ENCODE measurements at places on chromosomes 3 and 15.

GRCh38 chr3:40137591-40138295, 171.8 kb upstream of the EIF1B start:
- no peak for DNase-seq

GRCh38 chr3:152100491-152101132, 168.1 kb upstream of the MBNL1 start:
- no peak for DNase-seq

- no peak for DNase-seq
Measured at GRCh38 chr3:166171695-166172094, 334.5 kb upstream of the BCHE start.

- no peak for DNase-seq
Measured at GRCh38 chr3:170689296-170689829, 103.5 kb upstream of the SLC7A14 start.

- DNase-seq, result no peak
Measured at GRCh38 chr3:11282250-11283138, 10.3 kb downstream of the ATG7 start.

GRCh38 chr3:21779909-21780308, 28.9 kb upstream of the ZNF385D start:
- DNase-seq, result no peak

GRCh38 chr3:173044998-173045397, 96.0 kb downstream of the SPATA16 start:
- no peak for DNase-seq

DNA sequence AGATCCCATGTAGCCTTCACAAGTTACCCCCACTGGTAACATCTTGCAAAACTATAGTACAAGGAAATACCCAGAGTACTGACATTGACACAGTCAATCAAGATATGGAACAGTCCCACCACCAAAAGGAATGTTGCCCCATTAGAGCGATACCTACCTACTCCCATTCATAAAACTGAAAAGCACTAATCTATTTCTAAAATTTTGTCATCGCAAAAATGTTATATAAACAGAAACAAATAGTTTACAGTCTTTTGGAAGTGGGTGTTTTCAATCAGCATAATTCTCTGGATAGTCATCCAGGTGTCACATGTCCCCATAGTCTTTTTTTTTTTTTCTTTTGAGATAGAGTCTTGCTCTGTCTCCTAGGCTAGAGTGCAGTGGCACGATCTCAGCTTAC, 156.9 kb upstream of the AGTR1 start:
- no peak for DNase-seq

- no peak for DNase-seq
Measured at GRCh38 chr3:61927332-61927731, 366.0 kb downstream of the PTPRG start.

GRCh38 chr3:156655819-156656550, 18.4 kb upstream of the TIPARP start:
- DNase-seq, result no peak

DNA sequence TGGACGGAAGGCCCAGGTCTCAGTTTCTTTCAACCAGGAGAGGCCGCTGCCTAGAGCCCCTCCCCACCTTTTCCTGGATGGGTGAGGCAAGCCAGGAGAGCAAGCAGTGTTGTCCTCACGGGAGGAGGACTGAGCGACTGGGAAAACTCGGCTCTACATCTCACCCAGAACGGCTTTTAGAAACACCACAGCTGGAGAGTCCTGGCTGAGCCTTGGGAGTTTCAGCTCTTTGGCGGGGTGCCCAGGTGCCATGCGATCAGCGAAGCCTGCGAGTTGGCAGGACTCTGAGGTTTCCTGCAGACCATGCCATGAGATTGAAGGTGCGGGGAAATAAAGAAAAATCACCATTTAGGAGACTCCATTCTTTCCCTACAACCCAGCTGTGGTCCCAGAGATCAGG, 26.0 kb downstream of the PPCDC start:
- DNase-seq, result no peak

DNA sequence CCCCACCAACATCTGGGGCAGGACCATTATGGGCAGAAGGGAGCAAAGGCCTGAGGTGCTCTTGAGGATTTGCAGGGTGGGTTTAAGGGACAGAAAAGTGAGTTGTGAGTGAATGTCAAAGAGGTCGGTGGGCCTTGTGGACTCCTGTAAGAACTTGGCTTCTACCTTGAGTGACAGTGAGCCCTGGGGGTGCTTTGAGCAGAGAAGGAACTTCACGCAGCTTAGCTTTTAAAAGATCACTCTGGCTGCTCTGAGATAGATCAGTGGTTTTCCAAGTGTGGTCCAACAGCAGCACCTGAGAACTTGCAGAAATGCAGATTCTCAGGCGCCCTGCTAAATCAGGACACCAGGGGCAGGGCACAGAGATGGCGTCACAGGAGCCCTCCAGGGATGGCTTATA, 15.3 kb upstream of the ALAS1 start:
- no peak for DNase-seq

GRCh38 chr3:2099028-2099671, 484 bp downstream of the CNTN4 start:
- DNase-seq, result peak; percentile 6

DNA sequence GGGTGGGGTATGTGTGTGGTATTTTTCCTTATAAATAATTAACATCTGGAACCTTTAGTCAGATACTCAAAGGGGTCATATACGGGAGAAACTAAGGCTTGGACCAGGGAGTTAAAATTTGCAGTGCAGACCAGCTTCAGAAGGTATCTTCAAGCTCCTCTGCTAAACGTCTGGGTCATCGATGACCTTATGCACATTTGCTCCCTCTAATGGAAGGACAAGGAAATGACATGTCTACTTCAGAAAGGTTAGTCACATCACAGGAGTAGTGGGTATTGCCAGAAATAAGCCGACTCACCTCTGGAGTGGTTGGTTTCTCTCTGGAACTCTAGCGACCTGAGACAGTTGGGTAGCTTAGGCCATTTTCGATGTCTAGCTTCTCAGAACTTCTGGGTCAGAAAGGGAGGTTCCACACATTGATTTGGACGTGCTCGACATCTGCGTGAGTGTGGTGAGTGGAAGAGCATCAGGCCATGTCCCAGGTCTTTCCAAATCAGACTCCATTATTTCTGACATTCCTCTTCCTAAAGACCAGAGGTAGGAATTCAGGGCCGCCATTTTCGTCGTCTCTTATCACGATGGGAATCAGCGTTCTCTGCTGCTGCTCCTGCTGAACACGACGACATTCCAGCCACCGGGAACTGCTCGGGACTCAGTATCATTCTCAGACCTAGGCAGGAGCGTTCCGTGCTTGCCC, 31.8 kb upstream of the RASA2 start:
- peak; percentile 77 for DNase-seq

DNA sequence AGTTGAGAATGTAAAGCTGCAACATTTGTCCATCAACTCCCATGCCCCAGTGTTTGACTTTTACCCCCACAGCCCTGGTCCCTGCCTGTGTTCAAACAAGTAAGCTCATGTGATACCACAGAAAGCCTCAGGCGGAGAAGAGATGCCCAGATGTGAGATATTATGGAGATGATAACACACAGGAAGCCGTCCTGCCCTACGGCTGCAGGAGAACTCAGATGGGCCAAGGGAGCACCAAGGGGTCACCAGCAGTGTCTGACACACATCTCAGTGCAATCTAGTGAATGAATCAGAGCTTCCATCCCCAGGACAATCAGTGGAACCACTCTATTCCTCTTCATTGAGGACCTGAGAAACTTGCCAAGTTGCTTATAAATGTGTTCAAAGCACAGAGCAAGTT, 14.0 kb upstream of the SPINK8 start:
- no peak for DNase-seq

DNA sequence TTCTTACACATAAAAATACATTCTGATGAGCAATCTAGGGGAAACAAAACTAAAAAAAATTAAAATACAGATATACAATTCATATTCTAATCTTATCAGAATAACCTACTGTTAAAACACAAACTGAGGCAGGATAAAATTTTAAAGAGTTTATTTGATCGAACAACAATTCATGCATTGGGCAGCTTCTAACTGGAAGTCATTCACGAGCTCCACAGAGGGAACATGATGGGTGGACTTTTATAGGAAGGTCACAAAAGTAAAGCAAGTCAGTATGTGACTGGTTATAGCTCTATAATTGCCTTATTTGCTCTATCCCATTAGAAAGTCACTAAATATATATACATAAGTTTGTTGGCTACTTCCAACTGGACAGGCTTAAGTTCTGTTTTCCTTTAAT, 1057.5 kb upstream of the CFAP20DC start:
- DNase-seq, result no peak

GRCh38 chr3:30435861-30436331, 170.5 kb upstream of the TGFBR2 start:
- DNase-seq, result no peak

DNA sequence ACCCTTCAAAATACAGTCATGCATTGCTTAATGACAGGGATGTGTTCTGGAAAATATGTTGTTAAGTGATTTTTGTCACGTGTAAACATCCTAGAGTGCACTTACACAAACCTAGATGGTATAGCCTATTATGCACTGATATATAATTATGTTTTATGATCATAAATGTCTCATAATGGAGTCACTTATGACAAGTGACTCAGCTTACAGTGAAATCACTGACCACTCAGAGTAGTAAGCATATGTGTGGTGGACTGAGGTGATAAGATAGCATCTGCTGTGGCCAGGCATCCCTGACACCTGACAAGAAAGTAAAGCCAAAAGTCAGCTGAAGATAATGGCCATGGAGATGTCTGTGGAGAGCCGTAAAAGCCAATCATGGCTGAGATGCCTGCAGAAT, 5.4 kb downstream of the ACAD11 start:
- DNase-seq, result no peak

DNA sequence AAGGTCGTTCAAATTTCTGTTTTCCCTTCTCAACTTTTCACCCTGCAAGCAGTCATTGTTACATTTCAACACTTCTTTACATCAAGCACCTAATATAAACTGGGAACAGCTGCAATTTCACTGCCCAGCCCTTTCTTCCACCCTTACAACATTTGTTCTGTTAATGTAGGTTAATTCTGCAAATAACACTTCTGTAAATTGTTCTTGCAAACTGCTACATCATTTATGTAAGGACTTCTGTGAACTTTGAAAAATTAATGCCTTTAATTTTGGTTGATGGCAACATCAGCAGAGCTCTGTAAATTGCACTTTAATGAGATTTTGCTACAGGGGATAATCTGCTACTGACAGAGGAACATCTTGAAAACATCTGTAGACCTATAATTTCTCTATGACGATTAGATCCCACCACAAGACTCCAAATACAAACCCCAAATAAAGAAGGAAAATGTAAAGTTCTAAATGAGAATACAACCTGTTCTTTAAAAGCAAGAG, 93.5 kb downstream of the ZIC4 start:
- no peak for DNase-seq

DNA sequence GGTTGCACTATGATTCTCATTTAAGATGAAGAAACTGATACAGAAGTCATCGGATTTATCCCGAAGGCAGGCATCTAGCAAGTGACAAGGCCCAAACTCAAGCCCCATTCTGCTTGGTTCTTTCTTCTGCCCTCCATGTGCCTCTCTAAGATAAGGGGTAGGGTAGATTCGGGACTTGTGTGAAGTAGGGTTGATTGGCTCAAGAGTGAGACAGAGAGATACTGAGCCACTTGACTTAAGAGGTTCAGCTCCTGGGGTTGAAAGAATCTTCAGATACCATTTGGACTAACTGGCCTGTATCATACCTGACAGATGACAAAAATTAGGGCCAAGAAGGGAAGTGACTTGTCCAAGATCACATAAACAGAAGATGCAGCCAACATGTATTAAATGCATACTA, 891 bp downstream of the RFT1 start:
- no peak for DNase-seq

DNA sequence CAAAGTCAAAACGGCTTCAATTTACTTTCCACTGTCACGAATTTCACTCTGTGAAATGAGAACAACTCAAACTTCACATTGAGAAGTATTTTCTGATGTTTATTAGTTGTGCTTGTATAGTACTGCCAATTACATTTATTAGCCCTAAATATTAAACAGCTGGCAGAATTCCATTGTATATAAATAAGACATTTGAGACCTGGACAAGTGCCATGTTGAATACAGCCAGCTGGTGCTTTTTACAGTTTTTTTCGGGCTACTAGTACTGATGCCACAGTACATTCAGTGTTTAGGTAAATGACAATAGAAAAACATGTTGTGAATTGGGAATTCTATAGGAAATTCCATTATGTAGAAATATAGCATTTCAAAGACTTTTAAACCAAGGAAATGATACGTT, 79.0 kb downstream of the EPHA3 start:
- no peak for DNase-seq

GRCh38 chr15:100430411-100430810, 88.6 kb upstream of the ADAMTS17 start:
- no peak for DNase-seq

DNA sequence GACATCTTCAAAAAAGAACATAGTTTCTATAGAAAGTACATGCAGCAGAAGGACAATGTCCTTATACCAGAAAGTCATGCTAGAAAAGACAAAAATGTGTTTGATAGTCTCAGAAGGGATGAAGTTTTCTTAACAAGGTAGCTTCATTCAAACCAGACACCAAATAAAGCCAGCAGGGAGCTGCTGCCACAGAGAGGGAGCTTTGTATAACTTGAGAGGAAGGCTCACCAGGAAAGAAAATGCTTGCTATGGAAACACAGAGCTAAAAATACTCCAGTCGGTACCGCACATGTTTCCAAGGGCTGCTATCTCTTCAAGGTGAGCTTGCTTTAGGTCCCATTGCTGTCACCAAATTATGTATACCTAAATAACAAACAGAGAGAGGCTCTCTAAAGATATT, 1074.8 kb upstream of the ALCAM start:
- DNase-seq, result no peak

- no peak for DNase-seq
Measured at GRCh38 chr3:23320586-23321570, 117.8 kb downstream of the UBE2E2 start.

- DNase-seq, result no peak
Measured at GRCh38 chr3:130795396-130795795, 48.8 kb upstream of the PIK3R4 start.

GRCh38 chr15:55774113-55774970, 31.4 kb upstream of the PRTG start:
- peak; percentile 52 for DNase-seq

DNA sequence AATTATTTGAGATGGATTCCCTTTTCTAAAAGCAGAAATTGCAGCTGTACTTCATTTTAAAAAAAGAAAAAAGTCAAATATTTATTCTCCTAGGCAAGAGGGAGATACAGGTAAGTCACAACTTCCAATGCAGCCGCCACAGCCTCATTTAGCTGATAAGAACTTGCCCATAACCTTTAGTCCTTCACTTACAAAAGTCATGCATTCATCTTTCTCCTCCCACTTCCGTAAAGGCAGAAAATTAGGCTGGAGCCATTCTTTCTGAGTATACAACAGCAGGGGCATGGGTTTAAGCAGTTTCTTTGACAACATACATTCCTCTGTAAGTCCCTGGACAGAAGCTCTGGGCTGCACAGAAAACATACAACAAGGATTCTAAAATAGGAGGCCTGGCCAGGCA, 4.3 kb downstream of the SUCLG2 start:
- DNase-seq, result no peak

GRCh38 chr3:71492974-71493771, 90.4 kb downstream of the FOXP1 start:
- DNase-seq, result no peak

GRCh38 chr15:81443040-81443820, 69.2 kb upstream of the TMC3 start:
- DNase-seq, result no peak

All from HEK293T (cell line).